SK-MEL-5 (cell line): ENCODE measurements at places on chromosomes 4 and X.

DNA sequence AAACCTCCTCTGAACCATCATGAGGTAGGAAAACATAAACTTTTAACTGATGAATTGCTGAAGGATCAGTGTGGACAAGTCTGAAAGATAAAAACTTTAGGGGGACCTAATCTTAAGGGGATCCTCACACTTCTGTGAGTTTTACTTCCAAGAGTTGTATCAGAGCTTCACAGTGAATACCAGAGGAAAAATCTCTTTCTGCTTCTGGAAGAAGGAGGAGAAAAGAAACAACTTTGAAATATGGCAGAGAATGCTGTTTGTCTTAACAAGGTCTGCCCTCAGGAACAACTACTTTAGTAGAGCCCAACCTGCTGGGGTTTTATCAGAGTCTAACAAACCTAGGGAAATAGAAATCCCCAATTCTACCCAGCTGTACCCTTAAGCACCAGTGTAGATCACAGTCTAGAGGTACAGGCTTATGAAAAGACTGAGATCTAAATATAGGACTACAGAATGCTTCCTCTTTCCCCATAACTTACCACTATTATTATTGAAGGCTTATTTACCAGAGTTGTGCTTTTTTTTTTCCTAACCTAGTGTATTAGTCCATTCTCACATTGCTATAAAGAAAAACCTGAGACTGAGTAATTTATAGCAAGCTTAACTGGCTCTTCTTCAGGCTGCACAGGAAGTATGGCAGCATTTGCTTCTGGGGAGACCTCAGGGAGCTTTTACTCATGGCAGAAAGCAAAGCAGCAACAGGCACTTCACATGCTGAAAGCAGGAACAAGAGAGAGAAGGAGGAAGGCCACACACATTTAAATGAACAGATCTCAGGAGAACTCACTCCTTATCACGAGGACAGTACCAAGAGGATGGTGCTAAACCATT lies 167.9 kb downstream of the CAMK2D start:
- no peak for DNase-seq

GRCh38 chrX:70030301-70030767 lies 19.4 kb downstream of the AWAT2 start:
- peak; percentile 74 for DNase-seq

- DNase-seq: peak; percentile 98
Measured at GRCh38 chr4:38752941-38753806, 29.6 kb downstream of the TLR10 start.

GRCh38 chr4:148874331-148874730 lies 432.1 kb upstream of the NR3C2 start:
- DNase-seq: no peak

DNA sequence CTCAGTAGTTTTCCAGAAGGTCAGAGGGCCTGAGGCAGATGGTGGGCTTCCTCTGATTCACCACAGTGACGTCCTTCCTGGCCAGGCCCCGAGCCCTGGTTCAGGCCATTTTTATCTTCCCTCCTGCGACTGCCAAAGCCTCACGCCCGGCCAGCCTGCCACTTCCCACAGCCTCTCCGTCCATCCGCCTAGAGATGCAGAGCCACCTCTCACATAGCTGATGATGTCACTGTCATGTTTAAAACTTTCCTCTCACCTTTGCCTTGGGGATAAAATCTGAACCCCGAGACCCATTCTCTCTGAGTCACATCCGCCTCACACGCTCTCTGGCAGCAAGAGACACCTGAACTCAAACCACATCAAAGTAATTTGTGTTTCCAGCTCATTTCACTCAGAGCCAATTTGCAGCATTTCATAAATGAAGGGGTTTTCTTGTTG lies 175.3 kb downstream of the QDPR start:
- peak; percentile 7 for DNase-seq

DNA sequence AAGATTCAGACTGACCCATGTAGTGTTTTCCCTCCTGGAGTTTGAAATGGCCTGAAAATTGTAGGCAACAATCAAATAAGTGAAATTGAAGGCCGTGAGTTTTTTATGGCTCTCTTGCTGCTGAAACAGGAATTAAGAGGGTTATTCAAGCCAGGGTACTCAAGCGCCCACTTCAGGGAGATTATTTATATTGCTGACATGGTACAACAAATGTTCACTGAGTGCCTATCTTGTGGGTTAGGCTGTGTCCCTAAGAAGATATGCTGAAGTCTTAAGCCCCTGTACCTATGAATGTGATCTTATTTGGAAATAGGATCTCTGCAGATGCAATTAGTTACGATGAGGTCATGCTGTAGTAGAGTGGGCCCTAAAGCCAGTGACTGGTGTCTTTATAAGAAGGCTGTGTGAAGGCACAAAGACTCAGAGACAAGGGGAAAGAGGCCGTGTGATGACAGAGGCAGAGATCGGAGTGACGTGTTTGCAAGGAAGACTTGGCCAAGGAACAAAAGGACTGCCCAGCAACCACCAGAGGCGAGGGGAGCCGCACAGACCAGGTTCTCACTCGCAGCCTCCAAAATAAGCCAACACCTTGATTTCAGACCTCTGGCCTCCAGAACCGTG lies 72.9 kb downstream of the MED28 start:
- peak; percentile 60 for DNase-seq

DNA sequence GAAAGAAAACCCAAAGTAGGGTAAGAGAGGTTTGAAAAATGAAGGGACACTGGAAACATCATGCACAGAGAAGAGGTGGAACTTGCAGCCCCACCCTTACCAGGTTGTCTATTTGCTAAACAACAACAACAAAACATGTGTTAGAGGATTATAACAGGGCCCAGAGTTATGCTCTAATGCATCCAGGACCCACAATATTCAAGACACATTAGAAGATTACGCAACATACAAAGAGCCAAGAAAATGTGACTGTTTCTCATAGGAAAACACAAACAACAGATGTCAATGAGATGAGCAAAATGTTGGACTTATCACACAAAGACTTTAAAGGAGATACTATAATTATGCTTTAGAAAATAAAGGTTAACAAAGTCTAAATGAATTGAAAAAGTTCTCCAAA lies 128.5 kb downstream of the LRBA start:
- DNase-seq: no peak

DNA sequence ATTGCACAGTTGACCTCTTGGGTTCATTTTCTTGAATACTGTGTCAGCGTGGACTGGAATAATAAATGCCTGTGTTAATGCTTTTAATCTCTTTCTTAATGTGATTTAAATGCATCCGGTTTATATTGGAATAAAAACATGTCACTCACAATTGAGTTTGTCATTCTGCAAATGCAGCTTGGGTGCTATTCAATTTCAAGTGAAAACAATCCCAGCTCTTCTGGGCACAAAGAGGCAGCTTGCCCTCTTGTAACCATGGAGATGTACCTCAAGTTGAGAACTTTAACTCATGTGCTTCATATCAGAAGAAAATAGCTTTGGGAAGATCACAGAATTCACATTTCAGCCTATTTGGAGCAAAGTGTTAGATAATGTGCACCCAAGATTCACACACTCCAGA lies 355.7 kb upstream of the GNPDA2 start:
- no peak for DNase-seq

DNA sequence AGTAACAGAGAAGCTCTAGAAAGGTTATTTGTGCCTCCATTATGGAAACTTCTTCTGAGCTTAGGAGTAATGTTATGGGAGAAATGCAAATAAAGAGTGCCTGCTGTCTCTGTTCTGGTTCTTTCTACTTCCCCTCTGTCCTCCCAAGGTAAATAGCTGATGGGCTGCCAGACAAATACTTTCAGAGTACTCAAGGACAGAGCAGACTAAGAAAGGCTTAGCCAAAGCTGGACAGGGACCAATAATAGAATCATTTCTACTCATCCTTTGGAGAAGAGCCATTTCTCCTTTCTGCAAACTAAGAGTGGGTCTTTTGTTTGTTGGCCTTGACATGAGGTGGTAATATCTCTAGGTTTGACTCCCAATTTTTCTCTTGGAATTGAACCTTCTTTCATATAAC lies 136.1 kb downstream of the MID1IP1 start:
- DNase-seq: no peak

- no peak for DNase-seq
Measured at GRCh38 chr4:78707268-78707667, 68.9 kb upstream of the BMP2K start.
